ENCODE measurements at places on chromosomes 11 and 22.

DNA sequence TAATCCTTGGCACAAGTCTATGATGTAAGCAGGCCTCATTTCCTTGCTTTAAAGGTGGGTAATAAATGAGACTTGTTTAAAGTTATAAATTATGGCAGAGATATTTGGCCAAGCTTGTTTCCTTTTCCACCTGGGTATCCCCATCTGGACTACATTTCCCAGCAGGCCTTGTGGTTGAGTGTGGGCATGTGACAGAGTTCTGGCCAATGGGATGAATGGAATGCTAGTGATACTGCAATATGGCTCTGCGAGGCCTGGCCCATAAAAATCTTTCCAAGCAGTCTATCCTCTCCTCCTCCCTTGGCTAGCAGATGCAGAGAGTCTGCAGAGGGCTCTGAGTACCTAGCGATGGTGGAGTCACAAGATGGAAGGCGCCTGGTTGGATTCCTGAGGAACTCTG is 102.5 kb downstream of the TIMP3 start:
- DNase-seq: no peak

GRCh38 chr11:44387825-44388224 is 77.9 kb upstream of the ALX4 start:
- DNase-seq: no peak

GRCh38 chr22:28408709-28409108 is 270.9 kb downstream of the TTC28 start:
- no peak for DNase-seq

- DNase-seq: no peak
Measured at GRCh38 chr11:88131764-88132470, 43.3 kb downstream of the RAB38 start.

GRCh38 chr11:65329944-65330403 is 3.7 kb upstream of the DPF2 start:
- DNase-seq: peak; percentile 54

DNA sequence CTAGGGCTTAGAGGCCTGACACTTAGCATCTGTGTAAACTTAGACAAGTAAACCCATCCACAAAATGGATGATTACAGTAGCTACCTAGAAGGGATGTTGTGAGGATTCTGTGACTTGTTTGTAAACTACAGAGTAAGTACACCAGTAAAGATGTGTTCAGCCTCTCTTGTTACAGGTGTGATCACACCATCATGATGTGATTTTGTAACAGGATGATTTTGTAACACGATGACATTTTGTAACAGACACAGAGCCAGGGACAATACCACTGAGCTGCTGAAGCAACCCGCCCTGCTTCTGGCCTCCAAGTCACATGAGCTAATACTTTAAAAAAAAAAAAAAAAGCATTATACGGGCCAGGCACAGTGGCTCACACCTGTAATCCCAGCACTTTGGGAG is 17.0 kb downstream of the FADD start:
- no peak for DNase-seq

DNA sequence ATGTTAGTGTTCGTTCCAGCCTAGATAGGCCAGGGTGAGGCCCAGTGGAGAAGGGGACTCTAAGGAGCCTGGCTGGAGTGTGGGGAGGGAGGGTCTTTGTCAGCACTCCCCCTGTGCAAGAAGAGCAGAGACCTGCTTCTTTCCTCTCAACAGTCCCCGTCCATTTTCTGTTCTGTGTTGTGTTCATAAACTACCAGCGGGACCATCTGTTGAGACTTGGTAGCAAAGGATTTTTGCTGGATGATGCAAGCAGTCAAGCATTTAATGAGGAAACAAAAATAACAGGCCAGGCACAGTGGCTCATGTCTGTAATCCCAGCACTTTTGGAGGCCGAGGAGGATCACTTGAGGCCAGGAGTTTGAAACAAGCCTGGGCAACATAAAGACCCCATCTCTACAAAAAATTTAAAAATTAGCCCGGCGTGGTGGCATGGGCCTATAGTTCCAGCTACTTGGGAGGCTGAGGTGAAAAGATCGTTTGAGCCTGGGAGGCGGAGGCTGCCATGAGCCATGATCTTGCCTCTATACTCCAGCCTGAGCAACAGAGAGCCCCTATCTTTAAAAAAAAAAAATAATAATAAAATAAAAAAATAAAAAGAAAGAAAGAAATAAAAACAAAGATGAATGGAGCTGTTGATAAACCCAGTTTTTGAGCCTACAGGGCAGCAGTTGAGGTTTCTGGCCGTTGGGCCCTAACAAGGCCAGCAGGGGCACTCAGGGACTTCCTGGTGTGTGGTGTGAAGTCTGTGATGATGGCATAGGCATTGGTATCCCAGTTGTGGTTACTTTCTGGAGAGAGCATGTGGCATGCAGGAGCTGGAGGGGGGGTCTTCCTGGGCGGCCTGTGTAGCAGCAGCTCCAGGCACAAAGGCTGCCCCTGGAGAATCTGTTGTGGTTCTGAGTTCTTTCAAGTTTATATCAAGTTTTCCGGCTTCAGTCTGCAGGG is 1.7 kb upstream of the TXNRD2 start:
- no peak for DNase-seq

GRCh38 chr11:43419460-43419859 is 60.7 kb downstream of the TTC17 start:
- no peak for DNase-seq

- no peak for DNase-seq
Measured at GRCh38 chr11:23078289-23078971, 218.2 kb upstream of the CCDC179 start.

DNA sequence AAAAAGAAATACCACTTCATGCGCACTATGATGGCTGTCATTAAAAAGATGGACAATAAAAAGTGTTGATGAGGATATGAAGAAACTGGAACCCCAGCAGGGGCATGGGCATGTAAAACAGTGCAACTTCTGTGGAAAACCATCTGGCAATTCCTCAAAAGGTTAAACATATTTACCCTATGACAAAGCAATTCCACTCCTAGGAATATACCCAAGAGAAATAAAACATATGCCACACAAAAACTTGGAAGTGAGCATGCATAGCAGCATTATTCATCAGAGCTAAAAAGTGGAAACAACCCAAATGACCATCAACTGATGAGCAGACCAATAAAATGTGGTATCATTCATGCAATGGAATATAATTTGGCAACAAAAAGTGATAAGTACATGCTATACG is 50.1 kb downstream of the LRRC32 start:
- no peak for DNase-seq

DNA sequence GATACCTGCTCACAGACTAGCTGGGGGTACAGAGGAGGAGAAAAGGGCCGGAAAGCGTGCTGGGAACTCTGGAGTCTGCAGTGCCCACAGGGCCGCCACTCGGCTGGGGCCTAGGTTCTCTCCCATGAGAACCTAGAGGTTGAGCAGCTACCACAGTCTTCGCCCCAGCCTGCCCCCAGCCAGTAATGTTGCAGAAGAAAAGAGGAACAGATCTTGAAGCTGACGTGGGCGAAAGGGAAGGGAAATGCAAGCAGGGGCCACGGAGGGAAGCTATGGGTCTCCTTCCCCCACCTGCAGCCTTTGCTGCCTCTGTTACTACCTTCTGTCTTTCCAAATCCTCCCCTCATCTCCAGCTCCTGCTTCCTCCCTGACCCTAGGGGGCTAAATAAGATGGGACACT is 28.8 kb upstream of the P2RY2 start:
- no peak for DNase-seq

- no peak for DNase-seq
Measured at GRCh38 chr11:16778286-16778685, 39.8 kb downstream of the C11orf58 start.

DNA sequence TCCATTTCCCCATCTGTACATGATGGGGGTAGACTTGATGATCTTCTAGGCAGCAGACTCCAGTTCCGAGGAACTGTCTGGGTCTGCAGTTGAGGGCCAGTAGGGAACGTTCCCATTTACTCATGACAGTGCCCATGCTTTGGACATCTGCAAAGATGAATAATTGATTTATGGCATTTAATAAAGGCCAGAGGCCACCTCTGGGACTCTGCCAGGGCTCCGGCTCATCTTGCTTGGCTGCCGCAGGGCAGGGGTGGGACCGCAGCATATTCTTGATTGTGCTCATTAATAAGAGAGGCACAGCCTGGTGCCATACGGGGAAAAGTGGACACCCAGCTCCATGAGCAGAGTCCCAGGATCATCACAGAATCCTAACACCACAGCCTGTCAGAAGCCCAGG is 28.1 kb upstream of the KLHL35 start:
- no peak for DNase-seq

GRCh38 chr11:86209806-86210657 is 34.5 kb upstream of the EED start:
- no peak for DNase-seq

- DNase-seq: no peak
Measured at GRCh38 chr11:36146437-36146836, 142.8 kb downstream of the COMMD9 start.

GRCh38 chr11:86180851-86181250 is 63.7 kb upstream of the EED start:
- no peak for DNase-seq

- DNase-seq: no peak
Measured at GRCh38 chr11:108432783-108433182, 34.5 kb downstream of the C11orf65 start.

DNA sequence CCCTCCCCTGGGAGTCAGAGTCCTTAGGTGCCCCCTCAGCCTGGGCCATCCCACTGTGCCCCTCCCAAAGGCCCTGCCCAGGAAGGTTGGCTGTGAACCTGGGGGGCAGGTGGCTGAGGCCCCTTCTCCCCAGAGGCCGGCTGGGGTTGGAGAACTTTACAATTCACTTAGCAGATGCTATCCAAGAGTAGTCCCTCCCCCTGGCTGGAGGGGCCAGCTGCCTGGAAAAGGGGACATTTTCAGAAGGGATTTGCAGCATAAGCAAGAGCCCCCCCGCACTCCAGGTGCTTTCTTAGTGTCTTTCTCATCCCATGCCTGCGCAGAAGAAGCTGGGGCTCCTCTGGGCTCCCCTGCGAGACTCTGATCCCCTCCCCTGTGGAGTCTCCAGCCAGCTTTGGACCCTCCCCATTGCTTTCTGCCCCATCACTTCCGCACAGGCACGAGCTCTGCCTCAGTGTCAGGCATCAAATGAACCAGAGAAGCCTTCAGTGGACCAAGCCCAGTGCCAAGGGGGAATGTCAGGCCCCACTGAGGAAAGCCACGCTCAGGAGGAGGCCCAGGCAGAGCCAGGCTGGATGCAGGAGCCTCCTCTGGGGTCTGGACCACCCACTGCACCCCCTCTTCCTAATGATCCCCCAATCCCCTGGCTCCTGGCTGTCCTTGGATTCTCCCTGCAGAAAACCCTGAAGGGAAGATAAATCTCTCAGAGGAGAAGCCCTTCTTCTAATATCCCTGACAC is 3.7 kb downstream of the SSTR3 start:
- no peak for DNase-seq

- DNase-seq: no peak
Measured at GRCh38 chr11:134270250-134270714, 5.9 kb upstream of the GLB1L3 start.

DNA sequence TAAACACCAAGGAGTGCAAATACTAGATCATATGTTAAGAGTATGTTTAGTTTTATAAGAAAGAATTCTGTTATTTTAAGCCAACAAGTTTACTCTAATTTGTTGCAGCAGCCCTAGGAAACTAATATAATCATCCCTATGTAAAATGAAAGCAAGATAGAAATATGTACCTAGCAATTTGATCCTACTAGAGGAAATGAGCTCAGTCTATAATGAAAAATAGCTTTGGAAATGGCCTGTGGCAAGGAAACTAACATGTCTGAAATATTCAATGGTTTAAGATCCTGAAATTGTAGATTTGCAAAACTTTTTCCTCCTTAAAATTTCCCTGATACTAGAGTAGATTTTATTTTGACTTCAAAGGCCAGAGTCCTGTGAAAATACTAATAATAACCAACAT is 112.7 kb upstream of the SLC5A12 start:
- no peak for DNase-seq

DNA sequence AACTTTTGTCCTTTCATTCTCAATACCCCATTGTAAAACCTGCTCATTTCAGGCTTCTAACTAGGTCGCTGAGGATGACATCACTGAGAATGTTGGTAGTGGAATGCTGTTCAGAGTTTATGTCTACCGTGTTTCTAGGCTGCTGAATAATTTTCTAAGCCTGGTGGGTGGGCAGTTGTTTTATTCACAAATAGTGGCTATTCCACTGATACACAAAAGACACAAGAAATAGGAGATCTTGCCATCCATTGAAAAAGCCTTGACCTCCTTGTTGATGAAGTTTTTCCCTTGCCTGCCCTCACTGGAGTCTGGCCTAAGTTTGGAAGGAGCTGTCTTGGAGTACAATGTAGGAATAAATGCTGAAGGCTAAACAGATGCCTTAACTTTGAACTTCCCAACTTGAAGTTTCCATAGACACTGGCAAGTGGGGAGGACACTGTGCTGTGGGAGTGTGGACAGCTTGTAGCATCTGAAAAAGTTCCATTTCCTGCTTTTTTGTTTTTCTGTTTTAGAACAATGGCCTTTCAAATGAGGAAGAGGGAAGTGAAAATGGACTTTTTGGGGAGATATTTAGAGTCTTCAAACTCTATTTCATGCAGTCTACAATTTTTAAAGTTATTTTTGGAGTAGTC is 59.2 kb downstream of the TRIM44 start:
- no peak for DNase-seq

DNA sequence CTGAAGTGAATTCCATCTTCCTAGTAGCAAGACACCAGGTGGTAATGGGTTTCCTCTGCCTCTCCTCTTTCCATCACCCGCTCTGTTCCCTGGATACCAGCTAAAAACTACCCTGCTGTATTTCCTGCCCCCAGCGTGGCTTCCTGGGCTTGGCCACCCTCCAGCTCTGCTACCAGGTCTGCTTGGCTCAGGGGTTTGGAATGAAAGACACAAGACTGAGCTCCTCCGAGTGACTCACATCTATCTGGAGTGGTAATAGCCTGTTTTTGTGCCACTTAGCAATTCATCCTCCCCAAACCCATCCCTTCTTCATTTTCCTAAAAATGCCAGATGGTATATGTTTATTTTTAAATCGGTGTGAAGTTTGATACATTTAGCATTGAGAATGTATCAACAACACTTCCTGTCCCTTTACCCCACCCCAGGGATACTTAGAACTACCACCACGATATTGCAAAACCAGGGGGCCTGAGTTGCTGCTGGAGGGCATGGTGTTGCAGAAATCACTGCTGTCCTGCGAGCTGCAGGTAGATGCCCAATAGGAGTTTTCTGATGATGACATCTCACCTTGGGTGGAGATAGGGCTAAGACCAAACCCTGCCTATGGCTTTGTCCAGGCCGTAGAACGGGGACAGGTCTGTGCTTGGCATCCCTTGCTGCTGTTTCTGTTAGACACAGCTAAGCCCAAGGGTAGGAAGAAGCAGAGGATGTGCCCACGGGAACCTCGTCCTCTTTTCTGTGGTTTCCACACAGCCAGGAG is 7.5 kb upstream of the MICAL3 start:
- peak; percentile 52 for DNase-seq

- no peak for DNase-seq
Measured at GRCh38 chr11:134837166-134837886, 425.3 kb upstream of the B3GAT1 start.

- DNase-seq: no peak
Measured at GRCh38 chr22:23073526-23074229, 3.4 kb downstream of the GNAZ start.

- DNase-seq: peak; percentile 28
Measured at GRCh38 chr11:8263769-8264410, at the start of gene LMO1. TSS of gene LMO1 (minus strand) at chr11:8263878. CDS start at chr11:8263362, 516 bp downstream.

Measured in NCI-H2081 treated with DMSO at 0.1 percent for 48 hours (cell line).